ENCODE measurements at places on chromosomes 5 and 9.

- DNase-seq, result no peak
These were observed 65.7 kb downstream of the IRX2 start for GRCh38 chr5:2685651-2686272.

- no peak for DNase-seq
These were observed 134.9 kb downstream of the HMHB1 start for GRCh38 chr5:143946837-143947236.

DNA sequence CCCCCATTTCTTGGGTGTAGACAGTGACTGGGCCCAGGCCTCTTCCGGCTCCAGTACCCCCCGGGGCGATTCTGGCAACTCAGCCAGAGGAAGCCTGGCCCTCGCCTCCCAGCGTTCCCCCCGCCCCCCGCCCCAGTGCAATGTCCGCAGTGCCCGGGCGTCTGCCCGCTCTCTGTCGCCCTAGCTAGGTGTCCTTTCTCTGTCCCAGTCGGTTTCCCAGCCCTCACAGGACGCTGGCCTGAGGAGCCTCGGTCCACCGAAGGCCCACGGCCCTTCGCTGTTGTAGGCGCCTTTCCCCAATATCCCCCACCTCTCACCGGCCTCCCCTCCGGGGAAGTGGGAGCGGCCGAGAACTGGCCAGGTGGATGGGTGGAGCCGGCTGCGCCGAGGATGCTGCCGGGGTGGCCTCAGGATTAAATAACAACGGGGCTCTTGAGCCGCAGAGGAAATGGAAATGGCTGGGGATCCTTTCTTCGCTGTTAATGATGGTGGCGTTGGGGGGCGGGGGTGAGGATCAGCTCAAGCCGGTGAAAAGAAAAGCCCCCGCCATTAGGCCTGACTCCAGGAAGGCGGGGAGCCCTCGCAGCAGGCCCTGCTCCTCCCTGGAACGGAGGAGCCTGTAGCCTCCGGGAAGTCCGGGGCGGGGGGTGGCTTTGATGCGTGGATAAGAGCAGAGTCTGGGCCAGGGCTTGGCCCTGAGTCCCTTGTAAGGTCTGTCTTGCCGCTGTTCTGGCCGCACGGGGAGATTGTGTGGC lies 1.1 kb upstream of the SPRY4 start:
- DNase-seq, result peak; percentile 91

GRCh38 chr5:170571875-170572852 lies 68.3 kb downstream of the KCNIP1 start:
- DNase-seq, result no peak

GRCh38 chr5:181108578-181109165 lies 22.3 kb downstream of the OR2V1 start:
- DNase-seq, result no peak

GRCh38 chr5:170315154-170315553 lies 17.6 kb upstream of the LCP2 start:
- DNase-seq, result no peak

DNA sequence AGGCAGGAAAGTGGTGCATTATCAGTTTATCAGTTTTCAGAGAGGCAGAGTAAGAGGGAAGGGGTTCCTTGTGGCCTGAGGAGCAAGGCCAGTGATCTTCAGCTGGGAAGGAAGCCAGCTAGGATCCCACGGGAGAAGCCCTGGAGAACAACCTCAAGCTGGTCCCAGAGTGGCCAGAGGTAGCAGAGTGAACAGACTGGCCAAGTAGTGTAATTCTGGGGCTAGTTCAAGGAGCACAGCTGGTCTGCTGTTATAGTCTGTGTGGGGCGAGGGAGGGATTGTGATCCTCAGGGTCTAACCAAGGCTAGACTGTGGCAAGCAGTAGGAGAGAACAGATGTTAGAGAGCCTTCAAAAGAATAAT lies 164.6 kb downstream of the CARTPT start:
- DNase-seq, result no peak

All from DMS53 (cell line).